ENCODE measurements at places on chromosomes 3 and 15.

DNA sequence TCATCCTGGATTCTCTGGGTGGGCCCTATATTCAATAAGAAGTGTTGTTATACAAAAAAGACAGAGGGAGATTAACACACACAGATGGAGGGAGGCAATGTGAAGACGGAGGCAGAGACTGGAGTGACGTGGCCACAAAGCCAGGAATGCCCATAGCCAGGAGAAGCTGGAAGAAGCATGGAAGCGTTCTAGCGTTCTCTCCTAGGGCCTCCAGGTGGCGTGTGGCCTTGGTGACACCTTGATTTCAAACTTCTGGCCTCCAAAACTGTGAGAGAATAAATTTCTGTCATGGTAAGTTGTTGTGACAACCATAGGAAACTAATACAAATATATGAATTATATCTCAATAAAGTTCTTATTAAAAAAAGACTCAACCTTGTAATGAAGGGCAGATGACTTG lies 21.3 kb downstream of the THBS1 start:
- DNase-seq = no peak

DNA sequence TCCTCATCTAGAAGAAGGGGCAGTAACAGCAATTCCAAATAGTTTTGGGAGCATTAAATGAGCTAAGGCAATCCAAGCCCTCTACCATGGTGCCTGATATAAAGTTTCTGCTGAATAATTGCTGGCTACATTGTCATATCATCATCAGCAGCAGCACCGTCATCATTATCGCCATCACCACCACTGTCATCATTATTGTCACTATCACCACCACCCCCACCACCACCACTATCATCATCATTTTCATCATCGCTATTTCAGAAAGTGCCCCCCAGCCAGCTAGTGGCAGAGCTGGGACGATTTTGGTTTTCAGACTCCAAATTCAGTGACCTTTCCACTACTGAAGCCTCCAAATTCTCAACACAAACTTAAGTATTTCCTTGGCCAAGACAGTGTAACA lies 15.0 kb downstream of the XCR1 start:
- no peak for DNase-seq

DNA sequence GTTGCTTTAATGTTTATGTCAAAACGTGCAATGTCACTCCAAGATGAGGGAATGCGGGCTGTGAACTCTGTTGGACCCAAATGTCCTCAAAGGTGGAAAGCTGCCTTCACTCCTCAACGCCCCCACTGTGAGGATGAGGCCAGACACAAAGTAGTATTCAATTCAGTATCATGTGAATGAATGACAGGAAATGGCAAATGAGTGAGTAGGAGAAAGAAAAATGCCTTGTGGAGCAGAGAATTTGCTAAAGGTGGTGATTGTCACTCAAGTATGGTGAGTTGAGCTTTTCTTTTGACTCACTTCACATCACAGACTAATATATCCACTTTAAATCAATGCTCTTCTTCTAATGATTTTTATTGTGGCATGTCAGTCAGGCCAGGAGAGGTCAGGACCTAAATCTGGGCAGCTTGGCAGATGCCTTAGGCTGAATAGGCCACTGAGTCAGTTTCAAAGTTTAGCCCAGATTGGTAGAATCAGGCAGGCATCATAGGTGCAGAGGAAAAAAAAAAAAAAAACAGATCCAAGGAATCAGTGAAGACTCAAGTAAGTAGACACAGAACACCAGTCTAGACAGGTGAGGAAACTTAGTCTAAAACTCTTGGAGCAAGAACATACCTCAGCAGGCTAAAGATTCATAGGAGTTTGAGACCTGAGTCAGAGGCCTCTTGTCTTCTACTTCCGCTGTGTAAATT lies 71.0 kb upstream of the ZBED2 start:
- no peak for DNase-seq

GRCh38 chr3:40827226-40827625 lies 302.5 kb downstream of the ZNF621 start:
- DNase-seq = no peak

Data from DMS153 (cell line).